Activated CD4-positive, alpha-beta memory T cell treated with anti-CD3 and anti-CD28 coated beads for 36 hours (primary cell): ENCODE measurements at places on chromosomes 7 and 10. TPM values are rescaled to one million over a fixed set of nuclear protein-coding genes. Genes with fewer than 3 reads are reported as not detected.

GRCh38 chr10:75682649-75683557 is 251.5 kb downstream of the LRMDA start:
- H3K27ac ChIP-seq, result no peak overlapping the region
- no peaks in the 10 kb centered on the region for H3K4me1 ChIP-seq
- H3K4me3 ChIP-seq, result no peak overlapping the region
- peaks cover 7% of the 10 kb centered on the region for H3K27me3 ChIP-seq
- no peaks in the 10 kb centered on the region for H3K36me3 ChIP-seq

- no peak overlapping the region for H3K4me3 ChIP-seq
- H3K4me1 ChIP-seq, result no peaks in the 10 kb centered on the region
- DNase-seq, result no peak
- H3K36me3 ChIP-seq, result peaks cover 3% of the 10 kb centered on the region
- no peak overlapping the region for H3K27ac ChIP-seq
- H3K27me3 ChIP-seq, result no peaks in the 10 kb centered on the region
These were observed 99.6 kb downstream of the LMBR1 start for GRCh38 chr7:156793334-156793733.

The OR2A7 gene
- total RNA-seq, result 2.0 TPM

The VPS26A gene
- total RNA-seq, result 44.6 TPM

The JCAD gene
- total RNA-seq, result not detected

DNA sequence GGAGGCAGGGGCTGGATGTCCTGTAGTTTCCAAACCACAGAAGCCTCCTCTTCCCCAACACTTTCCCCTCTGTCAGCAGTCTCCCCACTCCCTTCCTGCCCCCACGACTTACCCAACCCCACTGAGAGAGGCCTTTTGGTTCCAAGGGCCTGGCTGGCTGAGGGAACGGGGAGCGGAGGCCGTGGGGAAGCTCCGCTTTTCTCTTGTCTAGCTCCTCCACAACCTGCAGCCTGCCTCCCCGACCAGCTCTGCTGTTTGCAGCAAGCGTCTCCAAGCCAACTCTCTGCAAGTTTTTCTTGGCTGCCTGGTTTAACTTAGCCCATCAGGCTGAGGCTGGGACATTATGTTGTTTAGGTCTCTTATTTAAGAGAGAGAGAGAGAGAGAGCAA is 126.8 kb downstream of the NEURL1 start:
- H3K36me3 ChIP-seq, result no peaks in the 10 kb centered on the region
- no peaks in the 10 kb centered on the region for H3K4me1 ChIP-seq
- no peak for DNase-seq
- no peak overlapping the region for H3K27ac ChIP-seq
- no peaks in the 10 kb centered on the region for H3K27me3 ChIP-seq
- H3K4me3 ChIP-seq, result no peak overlapping the region

DNA sequence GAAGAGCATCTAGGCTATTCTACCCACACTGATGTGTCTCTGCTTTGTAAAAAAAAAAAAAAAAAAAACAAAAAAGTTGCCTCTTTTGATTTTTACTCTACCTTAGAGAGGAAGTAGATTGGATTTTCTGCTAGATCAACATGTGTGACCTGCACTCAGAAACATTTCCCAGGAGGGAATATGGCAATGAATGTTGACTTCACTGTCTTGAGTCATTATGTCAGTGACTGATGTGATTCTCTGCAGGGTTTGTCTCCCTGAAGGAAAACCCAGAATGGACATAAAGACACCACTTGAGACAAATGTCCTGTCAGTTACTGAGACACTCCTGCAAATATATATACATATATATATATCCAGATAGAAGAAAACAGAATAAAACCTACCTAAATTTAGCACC is 370.3 kb downstream of the BMPER start:
- H3K4me3 ChIP-seq, result no peak overlapping the region
- H3K27me3 ChIP-seq, result no peaks in the 10 kb centered on the region
- no peaks in the 10 kb centered on the region for H3K36me3 ChIP-seq
- H3K4me1 ChIP-seq, result no peaks in the 10 kb centered on the region
- no peak overlapping the region for H3K27ac ChIP-seq
- DNase-seq, result no peak

GRCh38 chr10:112308125-112308502 is 24.9 kb downstream of the TECTB start:
- no peaks in the 10 kb centered on the region for H3K4me1 ChIP-seq
- no peak overlapping the region for H3K4me3 ChIP-seq
- H3K27me3 ChIP-seq, result peaks cover 14% of the 10 kb centered on the region
- H3K27ac ChIP-seq, result no peak overlapping the region

DNA sequence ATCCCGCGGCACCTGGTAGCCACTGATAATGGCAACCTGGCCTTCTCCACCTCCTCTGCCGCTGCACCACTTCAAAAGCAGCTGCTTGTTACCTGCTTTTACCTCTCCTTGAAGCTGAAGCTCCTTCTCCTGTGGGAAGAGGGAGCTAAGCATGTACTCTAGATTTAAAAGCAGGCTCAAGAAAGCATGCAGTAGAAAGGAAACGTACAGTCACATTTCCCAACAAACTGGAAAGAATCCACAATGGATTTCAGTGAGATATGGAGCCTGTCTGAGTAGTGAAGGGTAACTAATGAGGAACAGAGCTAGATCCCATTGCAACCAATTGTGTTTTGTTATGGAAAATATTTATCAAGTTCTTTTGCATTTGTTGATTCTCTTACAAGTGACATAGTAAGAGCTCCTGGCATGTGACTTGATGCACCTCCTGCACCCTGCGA is 457.4 kb upstream of the GALNT17 start:
- no peaks in the 10 kb centered on the region for H3K36me3 ChIP-seq
- H3K4me1 ChIP-seq, result peaks cover 14% of the 10 kb centered on the region
- no peak overlapping the region for H3K27ac ChIP-seq
- H3K4me3 ChIP-seq, result no peak overlapping the region
